Ovary (tissue), 10 donors: ENCODE measurements at places on chromosomes 12 and 14.

- DNase-seq: no peak
These were observed 5.8 kb upstream of the SLC48A1 start for GRCh38 chr12:47767216-47767724.

DNA sequence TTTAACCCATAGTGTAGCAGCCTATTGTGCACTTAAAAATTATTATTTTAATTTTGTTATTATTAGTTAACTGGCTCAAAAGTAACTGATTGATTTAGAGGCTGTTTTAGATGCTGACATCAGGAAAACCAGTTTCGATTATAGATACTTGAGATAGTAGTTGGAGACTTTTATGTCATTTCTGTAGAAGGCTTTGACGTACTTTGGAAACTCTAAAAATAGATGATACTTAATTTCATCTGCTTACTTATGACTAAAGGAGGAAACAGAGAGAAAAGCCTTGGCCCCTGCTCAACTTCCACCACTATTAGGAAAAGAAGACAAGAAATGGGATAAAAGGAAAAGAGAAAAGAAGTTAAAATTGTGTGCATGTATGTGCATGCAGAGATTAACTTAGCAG, 219.3 kb upstream of the HMGA2 start:
- no peak for DNase-seq

DNA sequence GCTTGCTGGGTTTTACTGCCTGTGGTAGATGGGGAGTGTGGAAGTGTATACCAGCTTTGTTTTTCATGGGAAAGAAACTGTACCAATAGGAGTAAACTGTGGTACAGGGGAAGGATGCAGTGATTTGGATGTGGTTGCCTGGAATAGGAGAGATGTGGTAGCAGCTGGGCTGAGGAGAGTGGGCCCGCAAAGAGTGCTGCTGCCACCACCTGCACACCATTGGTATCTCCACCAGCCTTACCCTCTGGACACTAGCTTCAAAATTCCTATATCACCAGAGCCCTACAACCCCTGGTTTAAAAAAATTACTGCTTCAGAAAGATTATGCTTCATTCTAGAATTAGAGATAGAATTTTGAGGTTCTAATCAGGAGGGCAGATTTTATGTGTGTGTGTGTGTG, 53.6 kb downstream of the AKAP6 start:
- DNase-seq: no peak

- peak; percentile 61 for DNase-seq
These were observed 44.0 kb upstream of the SINHCAF start for GRCh38 chr12:31369712-31370521.

DNA sequence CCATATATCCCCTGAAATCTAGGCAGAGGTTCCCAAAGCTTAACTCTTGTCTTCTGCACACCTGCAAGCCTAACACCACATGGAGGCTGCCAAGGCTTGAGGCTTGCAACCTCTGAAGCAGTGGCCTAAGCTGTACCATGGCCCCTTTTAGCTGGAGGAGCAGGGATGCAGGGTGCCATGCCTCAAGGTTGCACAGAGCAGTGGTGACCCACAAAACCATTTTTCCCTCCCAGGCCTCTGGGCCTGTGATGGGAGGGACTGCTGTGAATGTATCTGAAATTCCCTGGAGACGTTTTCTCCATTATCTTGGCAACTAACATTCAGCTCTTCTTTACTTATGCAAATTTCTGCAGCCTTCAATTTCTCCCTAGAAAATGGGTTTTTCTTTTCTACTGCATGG, 210.0 kb upstream of the KITLG start:
- no peak for DNase-seq

- DNase-seq: no peak
These were observed 1.1 kb upstream of the ITGA7 start for GRCh38 chr12:55708695-55709233.

- DNase-seq: no peak
These were observed 79.9 kb upstream of the KCNA1 start for GRCh38 chr12:4829793-4830162.

- no peak for DNase-seq
These were observed 40.9 kb downstream of the PELI2 start for GRCh38 chr14:56159066-56159465.
